NCI-H2029 treated with DMSO at 0.1 percent for 48 hours (cell line): ENCODE measurements at places on chromosomes 11 and 22.

GRCh38 chr22:36853407-36854099 lies 7.3 kb upstream of the NCF4 start:
- no peak for DNase-seq

- DNase-seq = no peak
These were observed 11.3 kb upstream of the RCN1 start for GRCh38 chr11:32079553-32079952.

- DNase-seq = no peak
These were observed 20.5 kb downstream of the LRRC55 start for GRCh38 chr11:57202281-57202680.

DNA sequence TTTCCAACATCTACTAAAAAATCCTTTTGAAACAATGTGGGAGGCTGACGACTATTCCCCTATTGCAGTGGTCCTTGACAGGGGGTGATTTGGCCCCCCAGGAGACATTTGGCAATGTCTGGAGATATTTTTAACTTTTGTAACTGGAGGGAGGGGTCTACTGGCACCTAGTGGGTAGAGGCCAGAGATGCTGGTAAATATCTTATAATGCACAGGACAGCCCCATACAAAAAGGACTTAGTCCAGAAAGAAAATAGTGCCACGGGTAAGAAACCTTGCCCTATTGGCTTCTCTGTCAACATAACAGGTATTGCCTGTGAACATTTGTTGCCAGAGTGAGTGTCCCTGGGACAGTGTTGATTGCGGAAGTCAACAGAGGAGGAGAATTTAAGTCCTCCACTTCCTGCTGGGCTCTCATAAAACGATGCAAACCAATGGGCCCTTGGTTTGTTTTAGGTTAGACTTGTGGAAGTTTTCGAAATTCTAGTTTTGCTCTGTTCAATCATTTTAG lies 101.6 kb downstream of the MAML2 start:
- no peak for DNase-seq

- DNase-seq = no peak
These were observed 61.6 kb upstream of the PLET1 start for GRCh38 chr11:112322173-112322790.

GRCh38 chr11:15765530-15765929 lies 590.8 kb downstream of the SOX6 start:
- DNase-seq = no peak

GRCh38 chr22:39254789-39255298 lies 10.1 kb upstream of the PDGFB start:
- no peak for DNase-seq

DNA sequence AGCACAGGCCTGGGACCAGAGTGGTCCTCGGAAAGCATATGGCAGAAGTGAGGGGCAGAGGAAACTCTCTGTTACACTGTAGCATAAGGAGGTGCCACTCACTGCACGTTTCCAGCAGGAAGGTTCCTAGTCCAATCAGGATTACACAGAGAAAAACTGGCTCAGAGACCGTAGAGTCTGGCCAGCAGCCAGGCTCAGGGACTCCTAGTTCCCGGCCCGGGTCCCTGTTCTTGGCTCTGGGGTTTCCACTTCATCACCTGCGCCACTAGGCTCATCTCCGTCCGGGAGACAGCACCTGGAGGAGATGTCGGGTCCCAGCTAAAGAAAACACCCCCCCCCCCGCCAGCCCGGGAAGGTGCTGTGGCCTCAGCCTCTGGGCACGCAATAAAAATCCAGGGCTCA lies 1.1 kb downstream of the TTLL12 start:
- peak; percentile 32 for DNase-seq

GRCh38 chr22:48198489-48199459 lies 1436.3 kb downstream of the TBC1D22A start:
- DNase-seq = no peak

DNA sequence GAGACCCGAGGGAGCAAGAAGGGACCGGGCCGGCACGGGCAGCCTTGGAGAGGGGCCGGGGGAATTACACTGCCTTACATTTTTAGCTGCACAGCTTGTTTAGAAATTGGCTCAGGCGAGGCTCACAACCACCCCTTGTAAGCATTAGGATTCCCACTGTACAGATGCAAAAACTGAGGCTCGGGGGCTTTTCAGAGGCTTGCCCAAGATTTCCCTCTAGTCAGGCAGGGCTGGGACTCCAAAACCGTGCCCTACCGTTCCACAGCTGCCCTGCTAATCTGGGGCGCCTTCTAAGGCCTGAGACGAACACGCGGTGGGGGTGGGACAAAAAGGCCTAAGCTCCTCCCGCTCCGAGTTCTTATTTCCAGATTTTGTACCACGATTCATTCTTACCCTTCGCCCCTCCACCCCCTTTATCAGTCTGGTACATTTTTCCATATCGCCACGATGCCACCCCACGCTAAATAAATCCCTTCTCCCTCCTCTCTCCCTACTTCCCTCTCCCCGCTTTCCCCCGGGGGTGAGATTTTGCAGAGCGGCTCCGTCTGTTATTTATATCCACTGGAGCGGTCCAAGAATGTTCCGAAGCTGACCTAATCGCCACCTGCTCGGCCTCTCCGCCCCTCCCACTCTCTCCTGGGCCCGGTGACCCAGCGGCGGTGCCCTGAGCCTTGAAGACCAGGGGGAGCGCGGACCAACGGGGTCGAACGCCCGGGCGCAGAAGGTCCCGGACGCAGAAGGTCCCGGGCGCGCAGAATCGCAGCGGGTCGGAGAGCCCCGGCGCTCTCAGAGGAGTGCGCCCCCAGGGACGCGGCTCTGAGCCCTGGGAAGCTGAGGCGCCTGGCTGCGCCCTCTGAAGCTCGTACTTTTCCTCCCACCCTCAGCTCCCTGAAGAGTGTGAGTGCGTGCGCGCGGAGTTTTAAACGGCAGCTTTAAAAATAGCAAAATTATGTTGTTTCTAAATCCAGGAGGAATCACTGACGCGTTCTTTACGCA lies 764 bp upstream of the PACSIN3 start:
- DNase-seq = no peak

DNA sequence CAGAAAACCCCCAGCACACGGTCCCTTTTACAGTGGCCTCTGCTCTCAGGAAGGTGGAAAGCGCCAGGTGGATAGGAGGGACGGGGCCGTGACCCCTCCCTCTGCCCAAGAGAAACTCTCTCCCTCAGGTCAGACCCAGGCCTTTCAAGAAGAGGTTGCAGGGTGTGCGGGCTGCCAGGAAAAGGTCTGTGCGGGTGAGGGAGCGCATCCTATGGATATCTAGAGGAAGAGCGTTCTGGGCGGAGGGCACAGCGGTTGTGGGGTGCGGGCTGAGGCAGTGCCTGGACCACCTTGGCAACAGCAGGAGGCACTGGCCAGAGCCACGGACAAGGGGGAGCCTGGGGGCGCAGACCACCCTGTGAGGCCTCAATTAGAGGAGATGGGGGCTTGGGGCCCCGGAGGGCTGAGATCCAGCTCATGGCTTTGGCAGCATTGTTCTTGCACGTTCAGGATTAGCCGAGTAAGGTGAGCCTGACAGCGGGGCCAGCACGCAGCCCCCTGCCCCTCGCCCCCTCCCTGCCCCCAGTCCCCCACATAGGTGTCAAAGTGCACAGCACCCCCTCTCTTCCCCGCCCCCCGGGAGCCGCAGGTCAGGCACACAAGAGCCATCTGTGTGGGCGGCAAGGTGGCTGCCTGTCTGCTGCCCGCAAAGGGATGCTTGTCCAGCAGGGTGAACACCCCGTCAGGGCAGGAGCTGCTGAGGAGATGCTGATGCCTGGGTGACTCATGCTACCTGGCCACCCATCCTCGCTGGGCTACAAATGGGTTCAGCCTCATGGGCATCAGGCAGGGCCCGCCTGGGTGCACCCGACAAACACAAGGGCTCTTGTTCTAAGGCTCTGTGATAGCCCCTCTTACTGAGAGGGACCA lies 92.8 kb upstream of the KCNQ1OT1 start:
- DNase-seq = no peak

GRCh38 chr11:134592391-134592990 lies 180.4 kb upstream of the B3GAT1 start:
- DNase-seq = no peak

DNA sequence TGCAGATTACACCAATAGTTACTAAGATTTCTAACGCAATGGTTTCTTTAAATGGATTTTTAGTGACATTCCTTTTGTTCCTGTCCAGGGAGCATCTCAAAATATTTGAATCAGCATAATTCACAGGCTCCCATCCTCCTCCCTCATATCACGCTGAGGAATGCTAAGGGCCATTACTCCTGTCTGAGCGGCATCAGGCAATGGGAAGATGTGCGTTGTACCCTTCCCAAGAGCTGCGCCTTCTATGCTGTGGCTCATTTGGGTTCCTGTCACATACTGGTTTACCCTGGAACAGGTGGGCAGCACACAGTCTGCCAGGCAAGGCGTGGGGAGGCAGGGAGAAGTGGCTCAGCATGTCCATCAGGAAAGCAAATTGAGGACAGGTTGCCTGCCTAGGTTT lies 121.9 kb downstream of the DBX1 start:
- no peak for DNase-seq

DNA sequence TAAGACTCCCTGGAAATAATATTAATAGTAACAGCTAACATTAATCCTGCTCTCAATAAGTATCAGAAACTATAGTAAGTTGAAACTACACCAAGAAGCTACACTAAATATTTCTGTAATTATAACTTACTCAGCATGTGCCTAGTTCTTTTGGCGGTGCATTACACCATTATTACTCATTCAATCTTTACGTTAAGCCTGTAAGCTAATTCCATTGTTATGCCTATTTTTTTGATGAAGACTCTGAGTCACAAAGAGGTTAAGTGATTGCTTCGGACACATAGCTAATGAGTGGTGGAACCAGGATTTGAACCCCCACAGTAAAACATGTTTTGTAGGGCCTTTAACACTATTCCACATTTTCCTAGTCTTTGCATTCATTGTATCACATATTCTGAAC lies 111.6 kb downstream of the RASSF10 start:
- DNase-seq = no peak

DNA sequence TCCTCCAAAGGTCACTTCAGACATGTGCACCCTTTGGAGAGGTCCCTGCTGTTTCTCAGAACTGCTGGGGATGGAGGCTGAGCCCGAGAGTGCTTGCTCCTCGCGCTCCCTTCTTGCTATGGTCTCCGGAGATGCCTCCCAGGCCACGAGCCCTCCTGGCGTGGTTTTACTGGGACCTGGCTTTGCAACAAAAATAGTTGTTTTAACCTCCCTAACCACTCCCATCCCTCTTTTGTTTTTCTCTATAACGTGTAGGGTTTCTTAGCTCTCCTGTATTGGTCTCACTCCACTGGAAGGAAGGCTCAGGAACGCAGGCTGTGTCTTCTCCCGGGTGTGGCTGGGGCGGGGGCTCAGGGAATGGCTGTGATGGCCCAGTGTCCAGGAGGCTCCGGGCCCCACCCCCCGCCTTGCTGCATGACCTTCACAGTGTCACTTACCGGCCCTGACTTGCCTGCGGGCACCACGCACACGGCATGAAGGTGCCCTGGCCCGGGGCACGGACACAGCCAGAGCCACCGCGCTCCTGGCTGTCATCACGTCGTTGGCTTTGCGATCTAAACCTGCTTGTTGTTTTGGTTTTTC lies 5.6 kb downstream of the PTDSS2 start:
- DNase-seq = no peak

- no peak for DNase-seq
These were observed 44.9 kb downstream of the CD82 start for GRCh38 chr11:44610186-44610955.

DNA sequence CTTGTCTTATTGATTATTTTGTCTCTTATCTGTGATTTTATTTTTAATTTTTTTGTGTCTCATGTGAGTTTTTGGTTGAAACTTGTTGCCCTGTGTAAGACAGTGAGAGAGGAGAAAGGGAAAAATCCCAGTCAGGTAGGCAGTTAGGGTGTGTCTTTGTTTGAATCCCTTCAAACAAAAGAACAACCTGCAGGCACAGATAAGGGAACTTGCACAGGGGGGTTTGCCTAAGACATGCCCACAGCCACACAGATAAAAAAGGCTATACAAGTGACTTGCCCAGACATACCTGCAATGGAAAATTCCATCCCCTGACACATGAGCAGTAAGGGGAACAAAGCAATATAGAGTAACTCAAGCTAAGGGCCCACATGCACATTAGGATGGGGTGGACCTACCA lies 127.8 kb upstream of the PLET1 start:
- no peak for DNase-seq

DNA sequence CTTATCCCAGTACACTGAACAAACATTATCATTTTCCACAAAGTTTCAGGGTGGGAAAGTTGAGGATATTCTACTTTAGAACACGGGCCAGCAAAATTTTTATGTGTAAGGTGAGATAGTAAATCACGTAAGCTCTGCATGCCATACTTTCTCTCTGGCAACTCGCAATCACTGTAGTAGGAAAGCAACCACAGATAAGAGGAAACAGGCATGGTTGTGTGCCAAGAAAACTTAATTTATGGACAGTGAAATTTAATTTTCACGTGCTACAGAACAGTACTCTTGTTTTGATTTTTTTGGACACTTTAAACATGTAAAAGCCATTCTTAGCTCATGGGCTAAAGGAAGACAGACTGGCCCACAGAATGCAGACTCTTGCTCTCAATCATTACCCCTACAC lies 82.5 kb downstream of the LARGE1 start:
- no peak for DNase-seq
